Suppressor macrophage (primary cell): ENCODE measurements at places on chromosomes 16 and 17.

- no peak for DNase-seq
Measured at GRCh38 chr16:56898847-56899246, 33.1 kb upstream of the HERPUD1 start.

DNA sequence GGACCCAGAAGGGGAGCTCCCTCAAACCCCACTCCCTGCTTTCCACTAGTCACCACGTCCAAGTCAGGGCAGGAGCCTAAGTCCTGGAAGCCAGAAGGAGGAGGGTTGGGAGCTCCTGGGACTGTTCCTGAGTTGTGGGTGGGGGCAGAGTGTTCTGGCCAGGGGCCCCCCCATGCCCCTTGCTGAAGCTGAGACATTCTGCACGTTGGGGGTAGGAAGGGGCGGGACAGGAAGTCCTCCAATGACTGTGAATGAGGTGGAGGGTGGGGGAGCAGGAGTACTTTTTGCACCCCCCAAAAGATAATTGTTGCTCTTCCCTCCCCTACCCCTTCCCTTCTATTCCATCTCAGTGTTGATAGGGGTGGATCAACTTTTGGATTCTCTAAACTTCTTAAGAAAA lies 21.4 kb upstream of the C17orf113 start:
- no peak for DNase-seq

- DNase-seq = no peak
Measured at GRCh38 chr16:67538666-67539101, 10.1 kb downstream of the RIPOR1 start.

DNA sequence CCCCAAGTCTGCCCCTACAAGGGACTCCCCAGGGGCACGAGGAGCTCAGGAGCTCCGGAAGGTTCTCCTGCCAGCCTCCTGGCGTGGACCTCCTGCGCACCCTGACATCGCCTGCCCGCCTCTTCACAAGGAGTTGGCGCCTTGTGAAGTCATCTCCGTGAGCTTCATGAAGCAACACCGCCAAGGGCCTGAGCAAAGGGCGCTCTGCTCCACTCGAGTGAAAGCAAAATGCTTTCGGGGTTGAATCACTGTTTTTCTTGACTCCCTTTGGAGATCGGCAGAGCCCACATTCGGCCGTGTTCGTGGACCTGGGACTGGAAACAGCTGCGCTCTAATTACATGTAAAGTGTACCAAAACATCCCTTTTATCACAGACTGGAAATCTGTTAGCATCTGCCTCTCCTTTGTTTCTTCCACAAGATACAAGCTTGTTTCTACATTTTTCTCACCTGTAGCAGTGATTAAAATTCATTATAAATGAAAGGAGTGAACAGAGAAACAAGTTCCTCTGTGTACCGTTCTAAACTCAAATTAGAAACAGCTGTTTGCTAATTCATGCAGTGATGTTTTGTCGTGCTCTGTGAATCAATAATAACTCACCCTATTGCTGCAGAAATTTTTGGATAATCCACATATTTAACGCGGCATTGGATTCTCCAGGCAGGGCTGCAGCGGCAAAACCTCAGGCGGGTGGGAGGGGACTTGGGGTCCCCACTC lies 203.3 kb downstream of the ZNF423 start:
- no peak for DNase-seq

GRCh38 chr17:37710344-37710886 lies 34.4 kb downstream of the HNF1B start:
- peak; percentile 71 for DNase-seq

- no peak for DNase-seq
Measured at GRCh38 chr16:25501530-25502255, 190.1 kb upstream of the HS3ST4 start.

GRCh38 chr17:80826955-80827645 lies 164.5 kb upstream of the CHMP6 start:
- DNase-seq = peak; percentile 87

DNA sequence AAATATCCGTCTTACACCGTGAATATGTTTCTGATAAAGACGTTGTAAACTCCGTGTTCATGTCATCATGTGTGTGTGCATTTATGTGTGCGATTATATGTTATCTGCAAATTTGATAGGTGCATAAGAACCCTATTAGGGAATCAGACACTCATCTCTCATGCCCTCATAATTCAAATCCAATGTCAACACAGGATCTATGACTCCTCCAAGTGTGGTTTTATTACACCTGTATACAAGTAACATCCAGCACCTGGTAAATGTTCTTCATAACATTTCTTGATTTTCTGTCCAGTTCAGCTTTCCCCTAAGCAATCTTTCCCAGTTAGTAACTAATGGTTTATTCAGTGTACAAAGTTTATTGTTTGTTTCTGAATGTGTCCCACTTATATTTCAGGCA lies 681.9 kb downstream of the CDH11 start:
- no peak for DNase-seq

DNA sequence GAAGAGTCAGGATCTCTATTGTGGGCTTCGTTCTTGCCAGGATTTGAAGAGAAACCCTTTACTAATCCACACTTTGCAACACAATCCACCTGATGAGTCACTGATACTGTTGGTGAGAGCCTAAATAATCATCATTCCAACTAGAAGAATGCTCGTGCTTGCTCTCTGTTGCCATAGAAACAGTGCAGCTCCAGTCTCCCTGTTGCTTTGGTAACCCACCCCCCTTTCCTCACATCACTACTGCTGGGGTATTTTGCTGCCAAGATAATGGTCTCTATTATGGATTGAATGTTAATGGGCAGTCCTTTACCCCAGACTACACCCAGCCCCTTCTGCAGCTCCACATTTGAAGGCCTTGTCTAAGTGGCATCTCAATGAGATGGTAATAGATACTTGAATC lies 190.4 kb downstream of the ABCC12 start:
- DNase-seq = no peak

GRCh38 chr17:81391936-81392908 lies 3.0 kb upstream of the BAHCC1 start:
- no peak for DNase-seq

GRCh38 chr17:79930062-79930876 lies 91.0 kb upstream of the CBX4 start:
- no peak for DNase-seq

DNA sequence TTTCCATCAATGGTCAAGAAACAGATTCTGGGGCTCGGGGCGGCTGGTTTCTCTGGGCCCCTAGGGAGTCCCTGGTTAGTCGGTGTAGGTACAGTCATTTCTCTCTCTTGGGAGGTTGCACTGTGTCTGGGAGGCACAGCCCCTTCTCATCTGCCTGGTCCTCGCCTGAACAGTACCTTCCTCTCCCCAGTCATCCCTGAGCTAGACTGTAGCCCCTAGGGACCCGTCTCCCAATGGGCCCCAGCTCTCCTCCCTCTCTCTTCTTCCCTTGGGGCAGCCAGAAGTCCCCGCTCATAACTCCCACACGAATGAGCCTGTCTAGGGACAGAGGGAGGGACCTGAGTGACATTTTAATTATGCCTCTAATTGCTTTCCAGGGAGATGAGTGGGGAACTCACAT lies 20.2 kb upstream of the CPSF4L start:
- no peak for DNase-seq

DNA sequence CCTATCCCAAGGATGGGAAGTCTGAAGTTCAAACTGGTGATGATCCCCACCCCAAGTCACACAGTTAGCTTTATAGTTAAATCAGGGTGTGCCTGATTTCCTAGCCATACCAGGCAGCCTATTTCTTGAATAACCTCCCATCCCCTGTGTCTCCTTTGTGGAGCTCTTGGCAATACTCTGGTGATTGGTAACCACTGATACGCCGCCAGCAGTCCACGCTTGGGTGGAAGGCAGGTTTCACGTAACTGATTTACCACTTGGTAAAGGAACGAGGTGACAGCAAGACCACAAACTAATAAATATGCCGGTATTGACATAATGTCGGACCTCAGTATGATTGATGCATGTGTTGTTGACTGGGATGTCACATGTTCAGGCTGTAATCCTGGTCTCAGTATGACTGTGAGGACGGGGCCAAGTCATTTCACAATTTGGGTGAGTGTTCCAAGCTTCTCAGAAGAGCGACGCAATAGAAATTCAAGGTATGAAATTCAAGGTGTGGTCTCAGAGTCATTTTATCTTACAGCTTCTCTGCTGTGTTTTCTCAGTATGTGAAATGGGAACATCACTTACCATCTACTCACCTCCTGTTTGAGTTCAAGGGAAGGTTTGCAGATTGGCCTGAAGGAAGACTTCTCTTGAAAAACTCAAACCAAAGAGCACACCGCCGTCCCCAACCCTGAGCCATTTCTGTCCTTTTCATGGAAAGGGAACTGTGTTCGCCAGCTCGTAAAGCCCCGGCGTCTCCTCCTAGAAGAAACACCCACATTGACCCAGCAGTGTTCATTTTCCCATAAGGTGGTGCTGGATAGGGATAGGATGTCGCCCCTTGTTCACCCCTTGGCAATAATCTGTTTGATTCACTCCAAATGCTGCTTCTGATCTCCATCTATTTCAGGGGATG lies 678.9 kb downstream of the WWOX start:
- DNase-seq = no peak

GRCh38 chr16:28274676-28275075 lies 17.6 kb upstream of the SBK1 start:
- DNase-seq = no peak

- no peak for DNase-seq
Measured at GRCh38 chr17:28151001-28151400, 108.5 kb downstream of the NLK start.

DNA sequence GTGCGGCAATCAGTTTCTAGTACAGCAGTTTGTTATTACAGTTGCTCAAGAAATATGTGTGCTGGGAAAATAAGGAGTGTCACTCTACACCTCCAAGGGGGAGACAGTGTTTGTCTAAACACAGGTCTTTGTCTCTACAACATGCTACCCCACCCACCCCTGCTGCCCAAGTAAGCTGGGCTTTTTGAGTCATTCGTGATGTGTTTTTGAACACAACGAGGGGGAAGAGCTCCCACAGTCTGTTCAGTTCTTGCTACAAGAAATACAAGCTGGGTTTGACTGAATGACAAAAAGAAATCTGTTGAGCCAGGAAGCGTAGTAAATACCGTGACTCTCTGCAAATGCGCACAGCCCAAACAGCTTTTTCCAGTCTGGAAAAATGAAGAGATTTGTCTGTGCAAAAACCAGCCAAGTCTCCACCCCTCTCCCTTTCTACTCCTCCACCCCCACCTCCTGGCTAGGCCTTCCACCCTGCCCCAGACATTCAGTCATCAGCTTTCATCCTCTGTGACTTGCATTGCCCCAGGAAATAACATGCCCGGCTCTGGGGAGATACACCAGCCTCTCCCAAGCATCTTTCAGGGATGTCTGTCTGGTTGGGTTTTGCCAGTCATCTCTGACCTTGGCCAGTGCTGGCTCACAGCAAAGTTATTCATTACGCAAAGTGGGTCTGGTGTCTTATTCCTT lies 25.7 kb downstream of the CHD9 start:
- DNase-seq = no peak

GRCh38 chr16:60811657-60812056 lies 1224.6 kb downstream of the CDH8 start:
- no peak for DNase-seq

DNA sequence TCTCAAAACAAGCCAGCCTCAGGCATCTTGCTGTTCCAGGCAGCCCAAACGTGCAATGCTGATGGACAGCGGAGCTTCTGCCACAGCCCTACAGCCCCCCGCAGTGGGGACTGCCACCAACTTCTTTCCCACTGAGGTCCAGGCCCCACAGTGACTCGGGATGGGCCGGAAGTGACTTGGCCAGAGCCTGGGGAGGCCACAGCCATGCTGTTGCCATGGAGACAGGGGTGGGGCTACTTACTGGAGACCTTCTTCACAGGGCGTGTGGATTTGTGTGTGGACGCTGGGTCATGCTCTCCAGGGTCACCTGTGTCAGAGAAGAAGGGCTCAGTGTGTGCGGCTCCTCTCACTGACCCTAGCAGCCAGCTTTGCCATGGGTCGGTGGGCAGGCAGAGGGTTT lies 15.0 kb downstream of the TRIM25 start:
- no peak for DNase-seq

GRCh38 chr17:19757536-19758180 lies 9.6 kb upstream of the ALDH3A1 start:
- DNase-seq = no peak

DNA sequence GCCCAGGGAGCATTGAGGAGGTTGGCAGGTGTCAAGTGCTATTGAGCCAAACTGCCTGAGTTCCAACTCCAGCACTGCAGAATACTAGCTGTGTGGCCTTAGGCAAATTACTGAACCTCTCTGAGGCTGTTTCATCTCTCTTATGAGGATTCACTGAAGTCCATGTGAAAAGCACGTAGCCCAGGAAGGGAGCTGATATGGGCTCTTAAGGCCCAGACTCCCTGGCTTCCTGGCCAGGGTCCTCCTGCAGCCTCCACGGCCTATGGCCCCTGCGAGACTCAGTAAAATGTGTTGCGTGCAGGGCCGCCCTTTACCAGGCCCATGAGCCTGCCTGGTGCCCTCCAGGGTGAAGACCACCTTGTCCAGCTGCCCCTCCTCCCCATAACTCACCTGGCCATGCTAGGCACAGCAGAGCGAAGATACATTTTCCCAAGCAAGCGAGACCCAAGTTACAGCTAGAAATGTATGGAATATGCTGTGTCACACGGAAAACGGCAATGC lies 133.7 kb upstream of the TNRC6C start:
- no peak for DNase-seq

DNA sequence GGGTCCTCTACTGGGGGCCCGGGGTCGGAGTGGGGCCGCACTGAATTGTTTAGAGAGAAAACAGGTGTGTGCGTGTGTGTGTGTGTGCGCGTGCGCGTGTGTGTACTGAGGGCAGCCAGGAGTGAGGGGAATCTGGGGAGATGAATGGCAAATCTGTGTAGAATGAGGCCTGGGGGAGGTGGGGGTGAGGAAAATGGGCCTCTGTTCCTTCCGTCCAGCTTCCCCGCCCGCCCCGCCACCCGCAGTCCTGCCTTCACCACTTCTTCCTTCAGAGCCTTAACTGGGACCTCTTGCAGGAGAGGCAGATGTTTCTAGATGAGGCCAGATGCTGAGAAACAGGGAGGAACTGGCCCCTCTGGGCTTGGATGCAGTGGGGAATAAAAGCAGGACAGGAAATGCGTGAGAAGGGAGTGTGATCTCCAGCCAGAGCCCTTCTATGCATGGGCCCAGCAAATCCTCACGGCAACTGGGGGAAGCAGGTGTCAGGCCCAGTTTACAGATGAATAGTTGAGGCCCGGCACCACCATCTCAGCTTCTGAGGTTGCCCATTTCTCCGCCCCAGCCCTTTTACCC lies 29.7 kb upstream of the NGFR start:
- no peak for DNase-seq

- no peak for DNase-seq
Measured at GRCh38 chr17:56451629-56452028, 141.9 kb upstream of the NOG start.

- DNase-seq = no peak
Measured at GRCh38 chr16:8236816-8237215, 353.5 kb downstream of the TMEM114 start.

GRCh38 chr17:74431568-74432423 lies at the start of gene GPRC5C:
TSS of gene GPRC5C (plus strand) at chr17:74432088. CDS start at chr17:74439777, 7,689 bp downstream.
- DNase-seq = peak; percentile 46

- no peak for DNase-seq
Measured at GRCh38 chr17:29123111-29123510, 57.1 kb downstream of the MYO18A start.

GRCh38 chr17:46876353-46876887 lies 25.0 kb downstream of the WNT9B start:
- no peak for DNase-seq

- no peak for DNase-seq
Measured at GRCh38 chr16:82345318-82345717, 175.3 kb upstream of the MPHOSPH6 start.

GRCh38 chr17:68512960-68513474 lies 787 bp downstream of the PRKAR1A start:
- peak; percentile 47 for DNase-seq
